ENCODE measurements at places on chromosomes 7 and 10.

GRCh38 chr10:33248638-33249037 lies 85.8 kb downstream of the NRP1 start:
- DNase-seq = no peak

DNA sequence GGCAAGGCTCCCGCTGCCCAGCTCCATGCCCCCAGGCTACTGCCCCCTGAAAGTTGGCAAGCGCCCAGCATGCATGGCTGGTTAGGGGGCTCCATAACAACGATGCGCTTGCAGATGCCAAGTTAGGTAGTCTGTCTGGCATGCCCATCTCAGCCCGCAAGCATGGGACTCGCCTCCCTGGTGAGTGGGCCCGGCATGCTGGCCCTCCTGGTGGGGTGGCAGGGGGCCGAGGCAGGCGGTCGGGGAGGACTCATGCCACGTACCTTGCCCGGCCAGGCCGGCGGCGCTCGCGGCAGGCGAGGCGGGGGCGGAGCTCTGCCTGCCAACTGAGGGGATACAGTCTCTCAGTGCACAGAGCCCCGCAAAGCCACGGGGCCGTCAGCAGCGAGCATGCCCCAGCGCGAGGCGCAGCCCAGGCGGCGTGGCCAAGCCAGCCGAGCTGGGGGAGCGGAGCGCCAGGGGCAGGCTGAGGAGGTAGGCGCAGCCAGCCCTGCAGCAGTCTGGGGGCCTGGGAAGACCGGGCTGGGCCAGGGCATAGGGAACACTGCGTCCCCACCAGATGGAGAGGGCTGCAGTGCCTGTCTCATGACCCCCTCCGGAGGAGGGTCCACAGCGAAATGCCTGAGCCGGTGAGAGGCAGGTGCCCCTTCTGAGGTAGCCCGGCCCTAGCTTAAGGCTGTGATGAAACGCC lies 28.0 kb upstream of the NDST2 start:
- DNase-seq = no peak

DNA sequence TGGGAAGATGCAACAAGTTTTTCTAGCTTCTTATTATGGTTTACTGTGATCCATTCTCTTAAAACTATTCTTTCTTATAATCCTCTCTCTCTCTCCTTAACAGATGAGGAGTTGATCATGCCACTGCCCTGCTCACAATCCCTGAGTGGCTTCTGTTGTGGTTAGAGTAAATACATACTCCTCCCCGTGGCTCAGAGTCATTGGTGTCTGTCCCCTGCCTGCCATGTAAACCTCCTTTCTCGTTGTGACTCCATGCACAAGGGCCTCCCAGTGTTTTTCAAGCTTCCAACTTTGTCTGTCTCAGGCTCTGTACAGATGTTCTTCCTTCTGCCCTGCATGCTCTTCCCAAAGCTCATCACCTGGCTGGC lies 20.4 kb downstream of the CCNY start:
- DNase-seq = no peak

GRCh38 chr10:4825868-4826791 lies at the start of gene AKR1E2:
TSS of gene AKR1E2 (plus strand) at chr10:4826207. CDS start at chr10:4826325, 118 bp downstream.
- peak; percentile 79 for DNase-seq

DNA sequence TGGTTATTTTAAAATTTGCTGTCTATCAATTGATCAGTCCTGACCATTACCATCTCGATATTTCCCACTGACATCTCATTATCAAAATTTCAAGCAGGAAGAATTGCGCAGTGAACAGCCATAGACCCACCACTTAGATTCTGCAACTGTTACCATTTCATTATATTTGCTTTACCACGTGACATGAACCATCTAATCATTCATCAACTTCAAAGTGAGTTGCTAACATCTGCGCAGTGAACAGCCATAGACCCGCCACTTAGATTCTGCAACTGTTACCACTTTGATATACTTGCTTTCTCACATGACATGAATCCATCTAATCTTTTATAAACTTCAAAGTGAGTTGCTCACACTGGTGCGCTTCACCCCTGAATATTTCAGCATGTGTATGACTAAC lies 22.5 kb downstream of the FOXL3 start:
- DNase-seq = no peak

DNA sequence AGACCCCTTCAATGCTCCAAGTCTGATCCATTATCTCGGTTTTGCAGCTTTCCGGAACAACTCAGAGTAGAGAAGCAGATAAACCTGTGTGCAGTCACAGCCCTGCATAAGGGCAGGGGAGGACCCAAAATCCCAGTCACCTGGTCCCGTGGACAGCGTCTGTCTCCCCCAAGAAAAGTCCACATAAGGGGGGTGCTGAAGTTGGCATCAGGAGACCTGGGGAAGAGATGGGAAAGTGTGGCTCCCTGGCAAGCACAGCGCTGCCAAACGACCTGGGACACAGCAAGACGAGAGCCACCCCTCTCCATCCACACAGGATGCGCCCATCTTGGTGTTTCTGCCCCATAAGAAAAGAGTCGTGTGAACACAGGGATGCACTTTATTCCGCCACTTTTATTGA lies 27.9 kb downstream of the ASB13 start:
- no peak for DNase-seq

GRCh38 chr10:89278034-89278535 lies 23.8 kb upstream of the IFIT2 start:
- DNase-seq = no peak

All from activated T-cell treated with anti-CD3 and anti-CD28 coated beads for 48 hours (primary cell).